Pancreas (tissue), 10 donors: ENCODE measurements at places on chromosomes 12 and 14. TPM values are rescaled to one million over a fixed set of nuclear protein-coding genes. Genes with fewer than 3 reads are reported as not detected.

- DNase-seq, result no peak
Measured at GRCh38 chr14:89794096-89794495, 160.4 kb downstream of the EFCAB11 start.

GRCh38 chr12:116532428-116532827 is 26.8 kb upstream of the MAP1LC3B2 start:
- DNase-seq, result no peak

GRCh38 chr14:93792391-93792790 is 4.1 kb upstream of the PRIMA1 start:
- no peak for DNase-seq

DNA sequence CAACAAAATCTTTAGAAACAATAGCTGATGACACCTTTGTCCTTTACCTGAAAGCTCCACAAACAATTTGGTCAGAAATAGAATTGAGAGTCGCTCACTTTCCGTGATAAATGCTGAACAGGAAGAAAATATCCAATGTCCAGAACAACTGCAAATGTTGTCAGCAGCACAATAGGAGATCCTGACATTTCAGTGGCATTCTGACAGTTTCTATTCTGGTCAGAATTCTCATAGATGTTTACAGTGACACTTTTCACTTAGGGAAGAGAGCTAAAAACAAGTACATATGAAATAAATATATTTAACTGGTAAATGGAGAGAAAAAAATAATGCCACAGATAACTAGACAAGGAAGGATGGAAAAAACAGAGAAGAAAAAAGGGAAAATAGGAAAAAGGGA is 39.1 kb downstream of the MAGOHB start:
- no peak for DNase-seq

A2ML1 gene
- 0.08 TPM for polyA plus RNA-seq

AQP6 gene
- polyA plus RNA-seq, result 0.31 TPM

SOAT2 gene
- polyA plus RNA-seq, result 0.54 TPM

FOXG1 gene
- not detected for polyA plus RNA-seq

DNA sequence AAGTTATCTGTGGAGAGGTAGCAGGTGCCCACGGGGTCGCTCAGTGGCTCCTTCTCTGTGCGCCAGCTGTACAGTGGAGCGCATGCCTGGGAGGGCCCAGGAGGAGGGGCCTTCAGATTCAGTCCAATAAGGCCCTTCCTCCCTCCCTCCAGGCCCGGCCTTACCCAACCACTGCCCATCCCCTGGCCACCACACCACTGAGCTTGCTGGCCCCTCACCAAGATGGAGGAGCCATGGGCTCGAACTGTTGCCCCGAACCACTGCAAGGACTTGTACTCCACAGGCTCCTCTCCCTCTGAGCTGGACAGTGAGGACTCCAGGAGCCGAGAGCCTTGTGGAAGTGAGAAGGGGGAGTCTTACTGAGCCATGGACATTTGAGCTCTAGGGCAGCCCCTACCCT is 9.8 kb downstream of the ITGA5 start:
- DNase-seq, result no peak
